ENCODE measurements at places on chromosomes 13 and 19. TPM values are rescaled to one million over a fixed set of nuclear protein-coding genes. Genes with fewer than 3 reads are reported as not detected.

Gene NHLRC3
- total RNA-seq = 40.3 TPM

Gene OR7C1
- 0.83 TPM for total RNA-seq

Gene ERICH4
- total RNA-seq = not detected

Gene MAP2K2
- total RNA-seq = 72.6 TPM

Gene LAIR2
- total RNA-seq = not detected

Gene LILRB3
- total RNA-seq = 5.1 TPM

Gene CADM4
- 92.3 TPM for total RNA-seq

Gene ELANE
- total RNA-seq = 23.5 TPM

DNA sequence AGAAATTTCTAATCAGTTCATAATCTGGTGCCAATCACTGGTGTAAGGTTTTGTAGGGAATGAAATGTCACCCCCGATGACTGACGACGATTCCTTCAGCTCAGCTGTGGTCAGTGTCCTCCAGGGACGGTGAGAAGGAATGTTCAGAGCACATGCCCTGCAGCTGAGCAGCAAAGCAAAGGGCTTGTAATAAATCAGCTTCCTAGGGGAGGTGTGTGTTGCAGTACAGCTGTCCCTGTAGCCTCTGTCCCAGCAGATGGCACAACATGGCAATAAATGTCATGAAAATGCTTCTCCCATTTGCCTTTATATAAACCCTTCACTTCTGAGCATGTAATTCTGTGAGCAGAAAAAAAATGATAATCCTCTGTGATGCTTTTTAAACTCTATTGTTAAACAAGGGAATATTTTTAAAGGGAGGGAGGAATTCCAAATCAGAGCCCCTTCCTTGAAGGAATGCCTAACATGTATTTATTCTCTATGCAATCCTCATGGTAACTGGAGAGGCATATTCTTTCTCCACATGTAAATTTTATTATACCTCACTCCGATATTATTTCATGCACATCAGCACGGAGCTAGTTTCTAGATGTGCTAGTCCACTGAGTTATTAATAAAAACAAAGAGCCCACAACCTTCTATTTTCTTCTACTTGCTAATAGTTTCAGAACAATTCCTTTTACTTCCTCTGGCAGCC is 102.5 kb downstream of the FAM216B start:
- peaks cover 3% of the 10 kb centered on the region for H3K4me1 ChIP-seq
- no peak for DNase-seq
- no peaks in the 10 kb centered on the region for H3K27me3 ChIP-seq
- H3K4me3 ChIP-seq = no peak overlapping the region
- no peaks in the 10 kb centered on the region for H3K36me3 ChIP-seq
- H3K27ac ChIP-seq = no peak overlapping the region

GRCh38 chr19:41410336-41411054 is 12.9 kb downstream of the BCKDHA start:
- H3K4me3 ChIP-seq = no peak overlapping the region
- DNase-seq = no peak
- H3K36me3 ChIP-seq = peaks cover 51% of the 10 kb centered on the region
- no peak overlapping the region for H3K27ac ChIP-seq
- H3K4me1 ChIP-seq = peaks cover 15% of the 10 kb centered on the region

DNA sequence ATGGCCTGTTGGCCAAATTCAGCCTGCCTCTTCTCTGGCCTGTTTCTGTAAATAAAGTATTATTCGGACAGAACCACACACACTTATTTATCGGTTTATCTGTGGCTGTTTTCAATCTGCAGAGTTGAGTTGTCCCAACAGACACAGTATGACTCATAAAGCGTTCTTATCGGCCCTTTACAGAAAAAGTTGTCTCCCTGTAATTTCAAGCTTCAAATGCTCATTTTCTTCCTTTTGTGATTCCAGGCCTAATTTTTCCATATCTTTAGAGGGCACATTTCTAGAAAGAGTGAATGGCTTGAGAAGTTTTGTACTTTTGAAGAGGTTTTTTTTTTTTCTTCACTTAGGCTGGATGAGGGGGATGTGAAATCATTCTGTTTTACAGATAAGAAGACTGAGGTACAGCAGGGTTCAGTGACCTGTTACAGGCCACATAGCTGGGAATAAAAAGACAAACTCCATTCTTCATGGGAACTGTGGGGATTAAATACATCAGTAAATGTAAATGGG is 440.9 kb downstream of the TSHZ3 start:
- no peak overlapping the region for H3K27ac ChIP-seq
- peaks cover 30% of the 10 kb centered on the region for H3K4me1 ChIP-seq
- H3K27me3 ChIP-seq = no peaks in the 10 kb centered on the region
- no peak overlapping the region for H3K4me3 ChIP-seq
- no peak for DNase-seq
- H3K36me3 ChIP-seq = no peaks in the 10 kb centered on the region

DNA sequence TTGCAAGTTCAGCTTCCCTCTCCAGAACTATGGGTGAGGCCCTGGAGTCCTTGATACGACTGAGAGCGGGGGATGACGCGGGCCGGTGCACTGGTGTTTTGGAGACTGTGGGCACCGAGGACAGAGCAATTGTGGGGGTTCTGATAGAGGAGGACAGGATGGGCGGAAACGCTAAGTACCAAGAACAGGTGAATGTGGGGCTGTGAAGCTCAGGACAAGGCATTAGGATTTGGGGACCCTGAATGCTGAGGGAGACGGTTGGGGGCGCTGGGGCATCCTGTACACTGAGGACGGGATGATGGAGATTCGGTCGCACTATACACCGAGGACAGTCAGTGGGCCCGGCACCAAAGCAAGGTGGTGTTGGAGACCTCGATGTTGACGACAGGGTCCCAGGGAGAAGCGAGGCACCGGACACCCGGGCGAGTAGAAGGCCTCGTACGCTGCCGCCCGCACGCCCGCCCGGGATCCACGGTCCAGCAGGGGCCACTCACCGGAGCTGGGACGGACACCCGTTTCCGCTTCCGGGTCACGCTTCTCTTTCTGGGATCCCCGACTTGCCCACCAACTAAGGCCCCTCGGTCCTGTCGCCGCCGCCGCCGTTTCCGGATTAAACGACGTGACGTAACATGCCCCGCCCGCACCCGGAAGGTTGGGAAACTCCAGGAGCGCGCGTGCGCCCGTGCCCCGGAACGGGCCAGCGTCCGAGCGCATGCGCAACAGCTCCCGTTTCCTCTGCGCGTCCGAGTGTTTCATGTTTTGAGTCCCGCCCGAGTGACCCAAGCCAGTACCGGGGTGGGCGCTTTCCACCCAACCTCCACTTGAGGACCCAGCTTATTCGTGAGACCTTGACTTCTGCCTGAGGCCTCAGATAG is at the start of gene CHMP2A:
CHMP2A (minus strand) TSS at position 612 of the 875 bp plus-strand sequence. CDS start 893 bp downstream, outside the sequence.
- DNase-seq = peak; percentile 99
- peak within 1 kb of the TSS; percentile 82 for H3K4me3 ChIP-seq
- H3K36me3 ChIP-seq = peaks cover 61% of the 10 kb centered on the region
- peak within 1 kb of the TSS; percentile 97 for H3K27ac ChIP-seq

- peak overlapping the region; percentile 86 for H3K27ac ChIP-seq
- H3K4me3 ChIP-seq = no peak overlapping the region
- no peak for DNase-seq
- H3K4me1 ChIP-seq = peaks cover 99% of the 10 kb centered on the region
Observed at GRCh38 chr19:4390017-4390566, 10.3 kb downstream of the SH3GL1 start.

DNA sequence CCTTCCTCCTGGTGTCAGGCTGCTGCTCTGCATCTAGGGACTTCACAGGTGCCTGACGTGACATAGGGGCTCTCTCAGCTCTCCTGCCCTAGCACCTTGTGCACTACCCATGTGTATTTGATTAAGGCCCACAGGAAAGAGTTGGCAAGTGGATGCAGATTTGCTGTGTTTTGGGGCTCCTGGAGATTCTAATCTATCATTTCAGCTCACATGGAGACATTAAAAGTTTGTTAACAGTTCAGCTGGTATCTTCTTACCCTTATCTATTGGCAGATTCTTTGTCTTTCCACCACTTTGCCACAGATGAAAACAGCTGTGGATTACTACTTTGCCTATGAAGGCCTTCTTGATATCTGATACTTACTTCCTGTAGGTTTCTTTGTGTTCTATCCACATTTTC is 41.9 kb downstream of the WASF3 start:
- H3K4me3 ChIP-seq = no peak overlapping the region
- DNase-seq = no peak
- H3K36me3 ChIP-seq = no peaks in the 10 kb centered on the region
- H3K27me3 ChIP-seq = no peaks in the 10 kb centered on the region
- H3K27ac ChIP-seq = no peak overlapping the region
- H3K4me1 ChIP-seq = no peaks in the 10 kb centered on the region

GRCh38 chr13:75645141-75645540 is 9.0 kb downstream of the LMO7 start:
- no peak overlapping the region for H3K4me3 ChIP-seq
- no peak overlapping the region for H3K27ac ChIP-seq
- DNase-seq = no peak
- H3K4me1 ChIP-seq = no peaks in the 10 kb centered on the region
- H3K36me3 ChIP-seq = no peaks in the 10 kb centered on the region
- no peaks in the 10 kb centered on the region for H3K27me3 ChIP-seq

GRCh38 chr19:56066152-56067023 is 54.7 kb downstream of the ZNF787 start:
- H3K27ac ChIP-seq = no peak overlapping the region
- H3K36me3 ChIP-seq = no peaks in the 10 kb centered on the region
- peak; percentile 53 for DNase-seq
- peak overlapping the region; percentile 7 for H3K4me3 ChIP-seq
- H3K27me3 ChIP-seq = no peaks in the 10 kb centered on the region
- H3K4me1 ChIP-seq = peaks cover 9% of the 10 kb centered on the region

- no peak overlapping the region for H3K27ac ChIP-seq
- H3K36me3 ChIP-seq = no peaks in the 10 kb centered on the region
- H3K27me3 ChIP-seq = no peaks in the 10 kb centered on the region
- peaks cover 6% of the 10 kb centered on the region for H3K4me1 ChIP-seq
- H3K4me3 ChIP-seq = no peak overlapping the region
Observed at GRCh38 chr13:41956272-41956671, 4.6 kb downstream of the VWA8 start.

DNA sequence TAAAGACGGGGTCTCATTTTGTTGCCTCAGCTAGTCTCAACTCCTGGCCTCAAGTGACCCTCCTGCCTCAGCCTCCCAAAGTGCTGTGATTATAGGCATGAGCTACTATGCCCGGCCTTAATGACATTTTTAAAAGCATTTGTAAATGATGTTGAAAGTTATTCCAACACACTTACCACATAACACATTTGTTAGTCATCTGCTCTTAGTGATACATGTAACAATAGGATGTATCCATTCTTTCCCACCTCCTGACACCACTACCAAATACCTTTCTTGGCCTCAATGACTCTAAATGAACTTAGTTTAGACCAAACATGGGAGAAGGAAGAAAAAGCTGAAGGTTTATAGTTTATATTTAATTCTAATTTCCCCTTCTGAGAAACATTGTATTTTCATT is 59.8 kb upstream of the MEDAG start:
- no peak overlapping the region for H3K27ac ChIP-seq
- H3K27me3 ChIP-seq = no peaks in the 10 kb centered on the region
- no peak for DNase-seq
- H3K4me3 ChIP-seq = no peak overlapping the region

GRCh38 chr19:17112700-17113099 is 37.1 kb downstream of the MYO9B start:
- DNase-seq = no peak
- no peaks in the 10 kb centered on the region for H3K27me3 ChIP-seq
- H3K4me3 ChIP-seq = no peak overlapping the region
- H3K4me1 ChIP-seq = peaks cover 28% of the 10 kb centered on the region
- peaks cover 44% of the 10 kb centered on the region for H3K36me3 ChIP-seq
- H3K27ac ChIP-seq = no peak overlapping the region

GRCh38 chr19:16628183-16628983 is at the start of gene MED26:
MED26 (minus strand) TSS chr19:16628204; CDS start chr19:16627943, 261 bp downstream.
- H3K27ac ChIP-seq = peak within 1 kb of the TSS; percentile 98
- peaks cover 29% of the 10 kb centered on the region for H3K36me3 ChIP-seq
- peak within 1 kb of the TSS; percentile 96 for H3K4me3 ChIP-seq
- DNase-seq = peak; percentile 98
- peaks cover 21% of the 10 kb centered on the region for H3K4me1 ChIP-seq

DNA sequence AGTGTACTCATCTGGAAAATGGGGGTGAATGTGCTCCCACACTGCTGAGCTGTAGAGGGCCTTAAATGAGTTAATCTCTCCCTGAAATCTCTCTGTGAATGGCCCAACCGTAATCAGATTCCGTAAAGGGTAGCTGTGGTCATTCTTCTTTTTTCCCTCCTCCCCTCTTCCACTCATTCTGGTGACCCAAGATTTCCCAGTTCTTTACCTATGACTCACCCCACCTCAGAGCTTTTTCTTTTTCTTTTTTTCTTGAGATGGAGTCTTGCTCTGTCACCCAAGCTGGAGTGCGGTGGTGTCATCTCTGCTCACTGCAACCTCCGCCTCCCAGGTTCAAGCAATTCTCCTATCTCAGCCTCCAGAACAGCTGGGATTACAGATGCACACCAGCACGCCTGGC is 33.3 kb upstream of the MUC16 start:
- no peaks in the 10 kb centered on the region for H3K27me3 ChIP-seq
- no peak overlapping the region for H3K4me3 ChIP-seq
- no peaks in the 10 kb centered on the region for H3K4me1 ChIP-seq
- no peak for DNase-seq

DNA sequence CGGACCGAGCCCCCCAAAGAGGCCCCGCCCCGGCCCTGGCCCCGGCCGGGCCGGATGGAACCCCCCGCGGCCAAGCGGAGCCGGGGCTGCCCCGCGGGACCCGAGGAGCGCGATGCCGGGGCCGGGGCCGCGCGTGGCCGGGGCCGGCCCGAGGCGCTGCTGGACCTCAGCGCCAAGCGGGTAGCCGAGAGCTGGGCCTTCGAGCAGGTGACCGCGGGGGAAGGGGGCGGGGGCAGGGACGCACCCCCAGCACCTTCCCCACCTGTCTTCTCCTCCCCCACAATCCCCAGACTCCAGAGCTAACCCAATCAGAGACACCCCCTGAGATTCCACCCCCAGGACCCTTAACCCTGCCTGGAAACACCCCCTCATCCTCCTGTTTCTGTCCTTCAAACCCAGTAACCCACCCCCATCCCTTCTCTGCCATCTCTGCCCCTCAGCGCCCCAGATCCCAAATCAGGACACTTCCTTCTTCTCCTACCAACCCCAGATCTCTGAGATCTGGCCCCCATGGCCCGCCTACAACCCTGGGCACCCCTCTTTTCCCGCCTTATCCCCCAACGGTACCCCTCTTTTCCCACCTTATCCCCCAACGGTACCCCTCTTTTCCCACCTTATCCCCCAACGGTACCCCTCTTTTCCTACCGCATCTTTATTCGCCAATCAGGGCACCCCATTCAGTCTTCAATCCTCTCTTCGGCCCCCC is 505 bp downstream of the ZSWIM4 start:
- H3K4me3 ChIP-seq = peak overlapping the region; percentile 75
- peak; percentile 64 for DNase-seq
- no peaks in the 10 kb centered on the region for H3K27me3 ChIP-seq
- H3K4me1 ChIP-seq = peaks cover 25% of the 10 kb centered on the region
- no peak overlapping the region for H3K27ac ChIP-seq

DNA sequence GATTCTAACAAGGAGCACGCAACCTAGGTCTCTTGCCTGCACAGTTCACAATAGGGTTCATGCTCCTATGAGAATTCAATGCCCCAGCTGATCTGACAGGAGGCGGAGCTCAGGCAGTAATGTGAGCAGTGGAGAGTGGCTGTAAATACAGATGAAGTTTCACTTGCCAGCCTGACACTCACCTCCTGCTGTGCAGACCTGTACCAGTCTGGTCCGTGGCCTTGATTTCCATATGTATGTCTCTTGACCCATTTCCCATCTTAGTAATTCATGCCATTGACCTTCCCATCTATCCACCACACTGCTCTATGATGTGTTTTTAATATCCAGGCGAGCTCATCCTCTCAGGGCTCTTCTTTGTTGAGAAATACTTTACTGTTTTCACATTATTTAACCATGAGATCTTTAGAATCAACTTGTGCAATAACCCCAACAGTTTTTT is 95.2 kb downstream of the LRCH1 start:
- no peak overlapping the region for H3K27ac ChIP-seq
- no peaks in the 10 kb centered on the region for H3K27me3 ChIP-seq
- no peaks in the 10 kb centered on the region for H3K4me1 ChIP-seq
- peaks cover 2% of the 10 kb centered on the region for H3K36me3 ChIP-seq
